ENCODE measurements at places on chromosomes 6 and 20.

GRCh38 chr6:81787313-81788068, 35.0 kb upstream of the TENT5A start:
- no peak overlapping the region for H3K4me3 ChIP-seq
- no peaks in the 10 kb centered on the region for H3K4me1 ChIP-seq
- no peak for DNase-seq
- no peak overlapping the region for H3K27ac ChIP-seq
- H3K36me3 ChIP-seq: no peaks in the 10 kb centered on the region

DNA sequence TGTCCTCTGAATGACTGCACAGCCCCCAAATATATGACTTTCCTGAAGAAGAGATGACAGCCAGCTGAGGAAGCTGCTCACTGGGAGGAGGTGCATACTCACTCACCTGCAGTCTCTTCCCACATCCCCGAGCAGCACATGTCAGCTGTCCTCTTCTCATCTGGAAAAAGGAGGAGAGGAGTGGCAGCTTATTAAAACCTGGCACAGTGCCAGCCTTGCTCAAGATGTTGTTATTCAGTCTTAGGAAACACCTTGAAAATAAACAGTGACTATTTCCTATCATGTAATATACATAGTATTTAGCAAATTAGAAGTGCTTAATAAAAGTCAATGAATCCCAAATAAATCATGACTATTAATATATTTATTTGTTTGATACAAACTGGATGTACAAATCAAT, 232.9 kb downstream of the EPM2A start:
- H3K27ac ChIP-seq: no peak overlapping the region
- H3K36me3 ChIP-seq: no peaks in the 10 kb centered on the region
- no peak for DNase-seq
- H3K4me3 ChIP-seq: no peak overlapping the region
- H3K4me1 ChIP-seq: no peaks in the 10 kb centered on the region

DNA sequence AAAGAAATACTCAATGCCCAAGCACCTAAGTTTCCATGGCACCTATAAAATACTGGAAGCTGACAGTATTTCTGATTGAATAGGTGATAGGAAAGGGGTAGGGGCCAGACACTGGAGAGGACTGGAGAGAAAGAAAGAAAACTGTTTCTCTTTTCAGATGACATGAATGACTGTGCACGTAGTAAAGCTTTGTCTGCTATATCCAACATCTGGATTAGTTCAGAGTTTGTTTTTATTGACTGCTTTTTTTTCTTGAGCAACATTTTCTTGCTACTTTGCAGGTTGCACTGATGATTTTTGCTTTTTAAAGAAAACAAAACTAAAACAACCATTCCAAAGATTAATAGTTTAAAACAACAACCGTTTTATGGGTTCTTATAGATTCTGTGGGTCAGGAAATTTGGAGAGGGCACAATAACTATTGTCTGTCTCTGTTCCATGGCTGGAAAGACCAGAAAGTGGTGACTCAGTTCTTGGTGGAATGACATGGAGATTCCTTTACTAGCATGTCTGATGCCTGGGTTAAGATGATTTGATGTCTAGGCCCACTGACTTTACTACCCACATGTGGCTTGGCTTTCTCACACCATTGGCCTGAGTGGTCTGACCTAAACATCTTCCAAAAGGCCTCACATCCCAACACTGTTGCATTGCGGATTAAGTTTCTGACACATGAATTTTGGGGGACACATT, 12.2 kb upstream of the LRP11 start:
- no peak for DNase-seq
- H3K27me3 ChIP-seq: peaks cover 62% of the 10 kb centered on the region
- H3K4me1 ChIP-seq: no peaks in the 10 kb centered on the region
- H3K27ac ChIP-seq: no peak overlapping the region
- no peak overlapping the region for H3K4me3 ChIP-seq

GRCh38 chr6:17656644-17657043, 50.1 kb downstream of the NUP153 start:
- H3K4me3 ChIP-seq: no peak overlapping the region
- H3K27ac ChIP-seq: no peak overlapping the region
- H3K4me1 ChIP-seq: peaks cover 15% of the 10 kb centered on the region
- H3K27me3 ChIP-seq: no peaks in the 10 kb centered on the region
- no peak for DNase-seq
- H3K36me3 ChIP-seq: peaks cover 46% of the 10 kb centered on the region

DNA sequence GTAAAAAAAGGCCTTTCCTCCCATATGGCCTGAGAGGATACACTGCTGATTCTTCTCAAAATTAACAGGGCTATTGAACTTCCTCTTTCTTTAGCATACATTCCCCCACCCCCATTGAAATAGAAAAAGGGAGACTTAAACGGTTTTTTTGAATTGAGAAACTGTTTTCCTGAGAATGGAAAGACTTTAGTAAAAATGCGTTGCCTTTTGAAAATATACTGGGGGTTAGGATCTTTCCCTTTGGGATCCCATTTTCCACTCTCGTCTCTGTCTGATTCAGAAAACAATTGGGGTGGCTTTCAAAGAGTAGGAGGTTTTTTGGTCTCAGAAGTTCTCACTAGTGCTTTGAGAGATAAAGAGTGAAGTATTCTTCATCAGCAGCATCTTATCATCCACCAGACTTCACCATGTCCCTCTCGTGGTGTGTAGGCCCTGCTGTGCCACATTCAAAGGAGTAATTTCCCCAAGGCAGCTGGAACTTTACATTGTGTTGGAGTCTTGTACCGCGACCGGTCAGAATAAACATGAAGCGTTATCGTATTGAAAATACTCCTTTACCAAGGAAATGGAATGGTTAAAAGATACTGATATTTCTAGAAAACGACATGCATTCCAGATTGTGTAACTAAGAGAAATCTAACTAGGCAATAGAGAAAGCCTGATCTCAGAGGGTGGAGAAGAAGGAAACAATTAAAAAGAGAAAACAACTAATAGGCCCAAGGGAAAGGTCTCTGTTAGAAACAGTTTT, 10.6 kb downstream of the MYB start:
- H3K27ac ChIP-seq: no peak overlapping the region
- peaks cover 35% of the 10 kb centered on the region for H3K36me3 ChIP-seq
- H3K4me3 ChIP-seq: no peak overlapping the region
- peaks cover 16% of the 10 kb centered on the region for H3K4me1 ChIP-seq
- DNase-seq: no peak

GRCh38 chr6:56899311-56899710, 55.6 kb upstream of the BEND6 start:
- peaks cover 14% of the 10 kb centered on the region for H3K27me3 ChIP-seq
- H3K36me3 ChIP-seq: no peaks in the 10 kb centered on the region
- no peaks in the 10 kb centered on the region for H3K4me1 ChIP-seq

Measured in activated naive CD8-positive, alpha-beta T cell treated with anti-CD3 and anti-CD28 coated beads, Interleukin-2, amount 10 ng/mL, durations not matched to agents 7 days and 5 days (primary cell).